Skin of body (tissue), 3 donors: ENCODE measurements at places on chromosomes 1 and 21. TPM values are rescaled to one million over a fixed set of nuclear protein-coding genes. Genes with fewer than 3 reads are reported as not detected.

DNA sequence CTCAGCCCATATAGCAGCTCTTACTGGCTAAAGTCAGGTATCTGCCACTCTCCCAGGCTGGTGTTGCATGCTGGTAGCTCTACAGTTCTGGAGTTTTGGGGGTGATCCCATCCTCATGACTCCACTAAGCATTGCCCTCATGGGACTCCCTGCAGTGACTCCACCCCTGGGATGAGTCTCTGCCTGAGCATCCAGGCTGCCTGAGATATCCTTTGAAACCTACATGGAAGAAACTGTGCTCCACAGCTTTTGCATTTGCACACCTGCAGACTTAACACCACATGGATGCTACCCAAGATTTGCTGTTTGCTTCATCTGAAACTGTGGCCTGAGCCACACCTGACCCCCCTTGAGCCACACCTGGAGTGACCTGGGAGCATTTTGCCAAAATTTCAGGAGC, 226.4 kb downstream of the C1orf94 start:
- no peak for DNase-seq

Gene MYBPH
- 2.1 TPM for total RNA-seq

- DNase-seq, result no peak
Observed at GRCh38 chr1:116006486-116006964, 30.2 kb downstream of the SLC22A15 start.

Gene WNT9A
- 1.5 TPM for total RNA-seq

Gene VHLL
- total RNA-seq, result not detected

GRCh38 chr1:38672692-38673091, 186.9 kb downstream of the RRAGC start:
- no peak for DNase-seq

Gene HUNK
- 5.5 TPM for total RNA-seq

Gene RNU1-1
- 34,682 TPM for total RNA-seq

DNA sequence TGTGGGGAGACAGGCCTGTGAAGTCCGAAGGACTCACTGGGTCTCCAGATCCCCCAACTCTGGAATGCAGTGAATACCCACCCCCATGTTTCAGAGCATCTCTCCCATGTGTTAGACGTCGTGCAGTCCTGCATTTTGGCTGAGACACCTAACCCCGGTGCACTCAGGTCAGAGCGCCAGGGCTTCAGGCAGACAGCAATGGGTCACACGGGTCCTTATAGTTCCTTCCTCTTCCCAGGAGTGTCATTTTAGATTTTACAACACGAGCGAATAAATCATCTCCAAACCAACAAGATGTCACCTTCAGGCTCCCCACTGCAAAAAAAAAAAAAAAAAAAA, 5.1 kb downstream of the PRRX1 start:
- DNase-seq, result no peak
